Astrocyte of the spinal cord (primary cell): ENCODE measurements at places on chromosomes 3 and 15.

- DNase-seq = peak; percentile 5
These were observed 255.2 kb downstream of the NR2F2 start for GRCh38 chr15:96585484-96586386.

- no peak for DNase-seq
These were observed 291.0 kb upstream of the TGFBR2 start for GRCh38 chr3:30315447-30315846.

DNA sequence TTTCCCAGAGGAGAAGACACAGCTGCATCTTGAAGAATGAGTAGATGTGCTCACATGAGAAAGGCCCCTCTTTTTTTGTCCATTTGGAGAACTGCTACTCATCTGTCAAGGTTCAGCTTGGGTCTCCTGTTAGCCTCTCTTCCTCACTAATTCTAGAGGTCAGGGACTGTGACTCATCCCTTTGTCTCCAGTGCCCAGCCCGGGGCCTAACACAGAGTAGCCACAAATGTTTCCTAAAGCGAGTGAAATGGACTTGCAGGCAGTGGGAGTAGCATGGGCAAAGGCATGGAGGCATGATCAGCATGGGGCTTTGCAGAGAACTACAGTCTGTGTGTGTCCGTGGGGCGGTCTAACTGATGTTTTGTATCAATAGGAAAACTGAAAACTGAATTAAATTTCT is 33.9 kb upstream of the MRPS22 start:
- DNase-seq = peak; percentile 63

DNA sequence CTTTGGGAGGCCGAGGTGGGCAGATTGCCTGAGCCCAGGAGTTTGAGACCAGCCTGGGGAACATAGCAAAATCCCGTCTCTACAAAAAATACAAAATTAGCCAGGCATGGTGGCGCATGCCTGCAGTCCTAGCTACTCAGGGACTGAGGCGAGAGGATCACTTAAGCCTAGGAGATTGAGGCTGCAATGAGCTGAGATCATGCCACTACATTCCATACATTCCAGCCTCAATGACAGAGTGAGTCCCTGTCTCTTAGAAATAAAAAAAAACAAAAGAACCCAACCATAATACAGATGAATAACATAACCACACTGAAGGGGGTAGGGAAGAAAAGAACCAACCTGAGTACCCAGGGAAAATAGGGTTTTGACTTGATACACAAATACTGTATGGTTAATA is 19.7 kb upstream of the CGNL1 start:
- peak; percentile 51 for DNase-seq

GRCh38 chr3:139870000-139870675 is 64.8 kb upstream of the CLSTN2 start:
- DNase-seq = no peak

GRCh38 chr3:124261306-124261705 is 269.4 kb upstream of the ROPN1 start:
- peak; percentile 23 for DNase-seq

DNA sequence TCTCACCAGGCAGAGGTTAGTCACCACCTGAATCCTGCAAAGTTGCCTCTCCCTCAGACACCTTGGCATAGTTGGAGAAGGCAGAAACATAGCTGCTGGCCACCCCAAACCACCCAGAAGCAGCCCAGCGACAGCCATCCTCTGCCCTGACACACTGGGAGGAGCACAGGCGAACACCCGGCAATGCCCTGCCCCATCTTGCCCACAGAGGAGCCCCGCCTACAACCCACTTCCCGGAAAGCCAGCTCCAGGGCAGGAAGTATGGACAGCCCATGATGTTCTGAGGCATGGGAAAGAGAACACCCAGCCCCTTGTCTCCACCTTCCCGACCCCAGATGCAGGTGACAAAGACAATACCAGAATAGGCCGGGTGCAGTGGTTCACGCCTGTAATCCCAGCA is 12.6 kb upstream of the SHISA5 start:
- DNase-seq = no peak

DNA sequence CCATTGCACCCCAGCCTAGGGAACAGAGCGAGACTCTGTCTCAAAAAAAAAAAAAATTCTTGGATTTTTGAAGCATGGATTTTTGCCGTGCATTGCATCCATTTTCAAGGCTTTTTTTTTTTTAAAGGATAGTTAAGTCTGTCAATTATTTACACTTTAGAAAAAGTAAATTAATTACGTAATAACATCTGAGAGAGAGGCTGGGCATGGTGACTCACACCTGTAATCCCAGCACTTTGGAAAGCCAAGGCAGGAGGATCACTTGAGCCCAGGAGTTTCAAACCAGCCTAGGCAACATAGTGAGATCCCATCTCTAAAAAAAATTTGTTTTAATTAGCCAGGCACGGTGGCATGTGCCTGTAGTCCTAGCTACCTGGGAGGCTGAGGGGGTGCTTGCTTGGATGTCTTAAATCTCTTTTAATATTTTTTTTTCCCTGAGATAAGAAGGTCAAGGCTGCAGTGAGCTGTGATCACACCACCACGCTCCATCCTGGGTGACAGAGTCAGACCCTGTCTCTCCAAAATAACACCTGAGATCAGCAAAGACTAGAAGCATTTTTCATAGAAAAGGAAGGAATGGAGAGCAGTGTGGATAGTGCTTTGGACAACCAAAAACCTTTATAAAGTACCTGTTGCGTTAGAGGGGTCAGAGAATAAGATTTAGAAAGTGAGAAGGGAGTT is 6.8 kb upstream of the SENP7 start:
- DNase-seq = no peak

DNA sequence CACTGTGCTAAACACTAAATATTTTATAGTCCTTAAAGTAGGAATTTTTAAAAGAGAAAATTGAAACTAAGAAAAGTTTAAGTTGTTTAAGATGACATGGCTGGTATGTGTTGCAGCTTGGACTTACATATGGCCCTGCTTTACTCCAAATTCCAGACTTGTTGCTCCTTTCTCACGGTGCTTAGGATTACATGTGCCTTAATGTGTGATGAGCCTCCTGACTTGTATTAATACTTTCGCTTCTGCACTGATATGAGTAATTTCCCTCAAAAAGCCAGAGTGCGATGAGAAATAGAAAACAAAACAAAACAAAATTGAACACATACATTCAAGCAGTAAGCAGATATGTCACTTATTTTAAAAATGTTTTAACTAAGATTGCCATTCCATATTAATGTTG is 250.2 kb downstream of the VGLL3 start:
- no peak for DNase-seq

DNA sequence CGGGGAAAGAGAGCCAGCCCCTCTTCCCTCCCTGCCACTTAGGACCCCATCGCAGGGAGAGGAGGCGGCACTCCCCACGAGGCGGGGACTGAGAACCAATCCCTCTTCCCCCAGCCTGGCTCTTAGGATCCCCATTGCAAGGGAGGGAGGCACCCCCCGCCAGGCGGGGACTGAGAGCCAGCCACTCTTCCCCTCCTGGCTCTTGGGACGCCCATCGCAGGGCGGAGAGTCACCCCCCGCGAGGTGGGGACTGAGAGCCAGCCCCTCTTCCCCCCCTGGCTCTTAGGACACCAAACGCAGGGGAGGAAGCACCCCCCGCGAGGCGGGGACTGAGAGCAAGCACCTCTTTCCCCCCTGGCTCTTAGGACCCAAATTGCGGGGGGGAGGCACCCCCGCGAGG is 34.2 kb upstream of the SSUH2 start:
- no peak for DNase-seq

- DNase-seq = no peak
These were observed 18.2 kb upstream of the ZBTB20 start for GRCh38 chr3:115165266-115165665.

DNA sequence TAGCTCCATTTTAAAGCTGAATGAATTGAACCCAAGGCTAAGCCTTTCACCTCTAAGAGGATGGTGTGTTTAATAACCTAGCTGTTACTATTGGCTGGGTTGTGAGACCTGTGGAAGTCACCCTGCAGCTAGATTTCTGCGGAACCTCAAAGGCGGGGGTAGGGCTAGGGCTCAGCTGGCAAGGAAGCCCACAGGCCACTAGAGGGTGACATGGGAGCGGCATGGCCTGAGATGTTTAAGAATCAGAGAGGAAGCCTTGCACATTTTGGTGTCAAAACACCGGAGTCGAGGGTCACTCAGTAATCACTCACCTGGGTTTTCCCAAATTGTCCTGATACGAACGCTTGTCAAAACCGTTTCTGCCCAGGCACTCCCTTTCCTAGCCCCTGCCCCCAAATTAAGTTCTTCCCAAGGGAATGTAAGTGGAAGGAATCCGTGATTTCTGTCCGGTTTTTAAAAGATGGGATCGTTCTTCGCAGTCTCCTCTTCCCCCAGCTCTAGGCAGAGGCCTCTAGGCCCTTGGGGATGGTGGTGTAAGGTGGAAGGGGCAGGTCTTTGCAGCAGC is 3.8 kb upstream of the ACAD9 start:
- DNase-seq = no peak

GRCh38 chr3:99626417-99626788 is 12.0 kb upstream of the COL8A1 start:
- no peak for DNase-seq

- DNase-seq = no peak
These were observed 169.1 kb downstream of the VPS8 start for GRCh38 chr3:184981071-184981470.

- DNase-seq = no peak
These were observed 1351.5 kb downstream of the ZPLD1 start for GRCh38 chr3:103786296-103786695.
